ENCODE measurements at places on chromosomes 11 and 22.

DNA sequence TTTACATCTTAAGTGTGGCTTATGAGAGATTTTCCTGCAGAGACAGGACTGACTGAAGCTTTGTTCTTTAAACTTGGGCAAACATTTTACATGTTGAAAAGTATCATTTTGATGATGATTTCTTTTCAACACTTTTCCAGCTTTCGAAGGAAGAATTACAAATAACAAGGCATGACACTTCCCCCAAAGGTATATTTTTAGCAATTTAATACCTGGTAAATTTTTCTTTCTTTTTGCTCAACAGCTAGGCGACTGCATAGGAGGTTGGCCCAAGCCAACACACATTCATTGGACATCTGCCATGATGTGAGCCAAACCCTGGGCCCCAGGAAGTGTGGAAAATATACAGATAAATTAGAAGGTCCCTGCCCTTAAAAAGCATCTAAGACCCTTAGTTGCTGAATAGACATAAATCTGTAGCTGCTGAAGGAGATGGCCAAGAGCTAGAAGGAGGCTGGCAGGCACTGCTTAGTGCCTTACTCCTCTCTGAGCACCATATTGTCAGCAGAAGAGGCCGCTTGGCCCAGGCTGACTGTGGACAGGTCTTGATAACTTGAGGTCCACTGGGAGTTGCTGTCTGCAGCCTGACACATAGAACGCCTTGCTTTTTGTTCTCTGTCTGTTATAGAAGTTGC is 53.3 kb upstream of the CD44 start:
- DNase-seq = no peak

DNA sequence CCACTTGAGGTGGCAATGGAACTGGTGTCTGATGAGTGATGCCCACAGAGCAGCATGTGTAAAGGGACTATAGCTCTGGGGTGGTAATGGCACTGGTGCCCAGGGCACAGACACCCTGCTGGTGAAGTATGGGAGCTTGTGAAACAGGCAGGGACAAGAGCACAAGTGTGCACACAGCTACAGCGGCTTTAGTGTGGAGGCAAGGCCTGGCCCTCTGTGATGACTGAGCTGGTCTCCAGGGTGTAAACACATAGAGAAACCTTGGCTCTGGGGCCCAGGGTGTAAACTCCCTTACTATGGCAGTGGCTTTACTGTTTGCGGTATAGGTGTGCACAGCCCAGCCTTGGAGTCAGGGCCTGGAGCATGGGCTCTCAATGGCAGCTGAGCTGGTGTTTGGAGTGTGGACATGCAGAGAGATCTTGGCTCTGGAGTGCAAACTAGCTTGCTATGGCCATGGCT is 46.3 kb downstream of the BIRC2 start:
- no peak for DNase-seq

- no peak for DNase-seq
These were observed 1.1 kb downstream of the SLC43A3 start for GRCh38 chr11:57425565-57426438.

GRCh38 chr11:35584321-35584720 is 33.9 kb upstream of the FJX1 start:
- peak; percentile 30 for DNase-seq

DNA sequence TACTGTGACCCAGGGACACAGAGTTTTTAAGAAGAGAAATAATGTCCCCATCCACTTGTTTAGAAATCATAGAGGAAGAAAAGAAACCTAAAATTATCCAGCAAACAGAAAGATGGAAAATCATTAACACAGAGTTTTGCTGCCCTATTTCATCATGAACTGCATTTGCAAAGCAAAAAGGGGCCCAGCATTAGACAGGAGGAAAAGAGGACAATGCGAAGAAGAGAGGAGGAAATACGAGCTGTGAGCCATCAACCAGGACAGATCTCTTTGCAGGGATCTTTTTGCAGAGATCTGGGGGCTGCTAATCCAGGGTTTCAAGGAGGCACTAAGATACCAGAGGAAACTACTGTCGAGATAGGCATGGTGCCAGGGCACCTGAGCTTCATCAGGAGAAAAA is 14.4 kb upstream of the NCAM1 start:
- DNase-seq = no peak

DNA sequence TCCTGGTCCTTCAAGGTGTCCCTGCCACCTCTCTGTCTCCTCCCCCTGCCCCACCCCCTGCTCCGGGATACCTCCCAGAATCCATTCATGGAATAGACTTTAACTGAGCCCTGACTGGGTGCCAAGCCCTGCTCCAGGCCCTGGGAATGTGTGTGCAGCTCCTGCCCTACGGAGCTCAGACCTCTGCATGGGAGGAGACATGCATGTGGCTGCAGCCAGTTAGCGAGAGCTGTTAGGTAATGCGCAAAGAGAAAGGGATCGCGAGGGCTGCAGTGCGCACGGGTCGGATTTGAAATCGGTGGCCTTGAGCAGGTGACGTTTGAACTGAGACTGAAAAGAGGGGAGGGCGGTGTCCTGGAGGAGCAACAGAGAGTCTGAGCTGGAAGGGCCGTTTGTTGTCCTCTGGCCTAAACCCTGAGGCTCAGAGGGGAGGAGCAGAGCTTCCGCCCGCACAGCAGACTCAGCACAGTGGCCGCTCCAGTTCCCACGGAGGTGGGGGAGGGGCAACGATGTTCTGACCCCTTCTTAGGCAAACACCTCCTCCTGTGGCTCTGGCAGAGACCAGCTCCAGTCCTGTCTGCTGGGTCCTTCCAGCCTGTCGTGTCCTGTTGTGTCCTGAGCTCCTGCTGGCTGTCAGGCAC is 19.8 kb upstream of the LRRC10B start:
- DNase-seq = peak; percentile 72

Data from kidney tubule cell (primary cell).